ENCODE measurements at places on chromosomes 11 and 22. TPM values are rescaled to one million over a fixed set of nuclear protein-coding genes. Genes with fewer than 3 reads are reported as not detected.
A peak's percentile ranks its signal among the peaks of the same experiment; 100 is the strongest.

- H3K4me1 ChIP-seq = no peaks in the 10 kb centered on the region
- H3K4me3 ChIP-seq = no peak overlapping the region
- H3K27me3 ChIP-seq = no peaks in the 10 kb centered on the region
- no peaks in the 10 kb centered on the region for H3K36me3 ChIP-seq
- no peak for DNase-seq
Measured at GRCh38 chr11:76185931-76186401, 20.3 kb downstream of the WNT11 start.

DNA sequence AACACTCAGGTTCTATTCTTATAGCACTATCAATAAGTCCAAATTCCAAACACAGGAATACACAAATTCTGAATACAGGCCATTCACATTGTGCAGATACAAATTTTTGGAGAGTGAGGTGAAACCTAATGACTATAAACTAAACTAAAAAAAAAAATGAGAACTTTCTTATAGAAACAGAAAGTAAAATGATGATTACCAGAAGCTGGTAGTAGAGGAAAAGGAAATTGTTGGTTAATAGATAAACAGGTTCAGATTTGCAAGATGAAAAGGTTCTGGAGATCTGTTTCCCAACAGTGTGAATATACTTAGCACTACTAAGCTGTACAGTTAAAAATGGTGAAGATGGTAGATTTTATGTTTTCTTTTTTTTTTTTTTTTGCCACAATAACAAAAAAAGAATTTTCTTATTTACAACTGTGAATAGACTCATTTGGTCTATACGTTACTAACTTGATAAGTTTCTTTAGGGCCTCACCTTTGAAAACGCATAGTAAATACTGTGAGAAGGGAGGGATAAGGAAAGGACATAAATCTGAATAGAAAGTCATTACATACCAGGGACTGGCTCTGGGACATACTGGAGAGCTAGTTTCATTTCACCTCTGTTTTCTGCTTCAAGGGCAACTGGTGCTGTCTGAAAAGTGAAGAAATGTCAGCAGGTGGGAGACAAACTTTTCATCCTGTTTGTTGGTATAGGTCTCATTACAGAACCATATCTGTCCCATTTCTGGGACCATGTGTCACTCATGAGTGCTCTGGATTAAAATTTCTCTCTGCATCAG, 14.2 kb upstream of the CCDC89 start:
- peaks cover 14% of the 10 kb centered on the region for H3K36me3 ChIP-seq
- peak overlapping the region; percentile 52 for H3K4me3 ChIP-seq
- no peaks in the 10 kb centered on the region for H3K27me3 ChIP-seq
- H3K4me1 ChIP-seq = peaks cover 38% of the 10 kb centered on the region

DNA sequence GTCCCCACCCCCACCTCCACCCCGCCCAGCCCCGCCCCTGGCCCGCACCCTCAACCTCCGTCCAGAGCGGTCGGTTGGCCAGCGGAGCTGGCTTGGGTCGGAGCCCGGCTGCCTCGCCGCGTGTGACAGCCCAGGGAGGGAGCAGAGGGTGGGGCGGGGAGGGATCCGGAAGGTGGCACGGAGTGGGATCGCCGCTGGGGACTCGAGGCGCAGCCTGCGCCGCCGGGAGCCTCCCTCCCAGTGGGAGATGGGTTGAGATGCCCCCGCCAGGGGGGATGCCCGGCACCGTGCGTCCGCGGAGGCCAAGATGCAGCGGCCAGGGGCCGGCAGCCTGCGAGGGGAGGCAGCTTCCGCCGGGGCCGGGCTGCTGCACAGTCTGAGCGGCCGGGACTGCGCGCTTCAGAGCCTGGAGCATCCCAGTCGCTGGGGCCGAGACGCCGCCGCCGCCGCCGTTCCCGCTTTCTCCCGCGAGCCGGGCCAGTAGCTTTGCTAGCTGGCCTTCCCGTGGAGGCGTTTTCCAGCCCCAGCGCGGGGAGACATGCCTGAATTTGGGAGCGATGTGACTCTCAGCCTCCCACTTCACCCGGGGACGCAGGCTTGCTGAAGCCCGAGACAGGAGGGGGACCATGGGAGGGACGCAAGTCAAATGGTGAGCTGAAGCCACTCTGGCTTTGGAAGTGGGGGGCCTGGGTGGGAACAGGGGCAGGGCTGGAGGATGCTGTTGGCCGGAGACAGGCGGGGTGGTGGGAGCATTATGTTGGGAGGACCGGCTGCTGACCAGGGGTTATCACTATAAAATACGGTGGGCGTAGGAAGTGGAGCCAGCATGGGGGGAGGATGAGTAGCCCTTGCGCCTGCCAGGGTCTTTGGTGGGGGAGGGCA, 40.2 kb downstream of the DIXDC1 start:
- peaks cover 27% of the 10 kb centered on the region for H3K27me3 ChIP-seq
- no peak for DNase-seq
- no peaks in the 10 kb centered on the region for H3K4me1 ChIP-seq
- no peak overlapping the region for H3K27ac ChIP-seq
- peak overlapping the region; percentile 51 for H3K4me3 ChIP-seq
- H3K36me3 ChIP-seq = no peaks in the 10 kb centered on the region

DNA sequence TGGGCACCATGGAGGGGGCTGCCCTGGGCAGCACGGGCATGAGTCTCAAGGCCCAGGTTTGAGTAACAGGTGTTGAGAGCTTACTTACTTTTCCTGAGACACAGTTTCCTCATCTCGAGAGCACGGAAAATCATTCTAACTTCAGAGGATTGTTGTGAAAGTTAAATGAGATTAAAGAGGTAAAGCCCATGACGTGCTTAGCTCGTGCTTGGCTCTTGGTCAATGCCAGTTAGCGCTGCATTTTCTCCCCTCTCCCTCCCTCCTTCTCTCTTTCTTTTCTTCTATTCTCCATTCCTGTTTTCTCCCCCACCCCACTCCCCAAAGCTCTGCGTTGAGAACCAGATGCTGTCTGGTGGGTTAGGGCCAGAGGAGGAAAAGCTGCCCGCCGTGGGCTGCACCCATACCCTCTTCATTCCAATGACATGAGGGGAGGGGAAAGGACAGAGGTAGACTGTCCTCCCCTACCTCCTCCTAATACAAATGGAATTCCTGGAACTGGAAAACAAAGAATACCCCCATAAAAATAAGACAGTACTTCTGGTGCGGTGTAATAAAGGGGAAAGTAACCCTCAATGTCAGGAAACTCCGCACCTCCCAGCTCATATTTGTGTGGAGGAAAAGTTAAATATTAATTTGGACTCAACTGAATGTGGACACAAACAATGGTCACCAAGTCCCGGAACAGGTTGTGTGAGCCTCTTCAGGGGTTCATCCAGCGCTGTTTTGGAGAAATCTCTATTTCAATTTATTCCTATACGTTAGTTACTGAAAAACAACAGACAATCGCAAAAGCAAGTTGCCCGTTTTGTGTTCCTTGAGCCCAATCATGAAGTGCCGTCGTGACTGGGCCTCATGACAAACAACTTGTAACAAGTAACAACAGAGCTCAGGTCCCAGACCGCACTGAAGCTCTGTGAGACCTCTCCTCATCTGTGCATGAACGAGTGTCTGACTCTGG, 54.8 kb upstream of the B3GAT1 start:
- peaks cover 32% of the 10 kb centered on the region for H3K27me3 ChIP-seq
- H3K27ac ChIP-seq = no peak overlapping the region
- no peak overlapping the region for H3K4me3 ChIP-seq
- no peaks in the 10 kb centered on the region for H3K36me3 ChIP-seq

GRCh38 chr22:36211237-36211861, 9.7 kb upstream of the APOL4 start:
- peaks cover 13% of the 10 kb centered on the region for H3K36me3 ChIP-seq
- peak overlapping the region; percentile 51 for H3K4me3 ChIP-seq
- no peak for DNase-seq
- peaks cover 31% of the 10 kb centered on the region for H3K27me3 ChIP-seq

DNA sequence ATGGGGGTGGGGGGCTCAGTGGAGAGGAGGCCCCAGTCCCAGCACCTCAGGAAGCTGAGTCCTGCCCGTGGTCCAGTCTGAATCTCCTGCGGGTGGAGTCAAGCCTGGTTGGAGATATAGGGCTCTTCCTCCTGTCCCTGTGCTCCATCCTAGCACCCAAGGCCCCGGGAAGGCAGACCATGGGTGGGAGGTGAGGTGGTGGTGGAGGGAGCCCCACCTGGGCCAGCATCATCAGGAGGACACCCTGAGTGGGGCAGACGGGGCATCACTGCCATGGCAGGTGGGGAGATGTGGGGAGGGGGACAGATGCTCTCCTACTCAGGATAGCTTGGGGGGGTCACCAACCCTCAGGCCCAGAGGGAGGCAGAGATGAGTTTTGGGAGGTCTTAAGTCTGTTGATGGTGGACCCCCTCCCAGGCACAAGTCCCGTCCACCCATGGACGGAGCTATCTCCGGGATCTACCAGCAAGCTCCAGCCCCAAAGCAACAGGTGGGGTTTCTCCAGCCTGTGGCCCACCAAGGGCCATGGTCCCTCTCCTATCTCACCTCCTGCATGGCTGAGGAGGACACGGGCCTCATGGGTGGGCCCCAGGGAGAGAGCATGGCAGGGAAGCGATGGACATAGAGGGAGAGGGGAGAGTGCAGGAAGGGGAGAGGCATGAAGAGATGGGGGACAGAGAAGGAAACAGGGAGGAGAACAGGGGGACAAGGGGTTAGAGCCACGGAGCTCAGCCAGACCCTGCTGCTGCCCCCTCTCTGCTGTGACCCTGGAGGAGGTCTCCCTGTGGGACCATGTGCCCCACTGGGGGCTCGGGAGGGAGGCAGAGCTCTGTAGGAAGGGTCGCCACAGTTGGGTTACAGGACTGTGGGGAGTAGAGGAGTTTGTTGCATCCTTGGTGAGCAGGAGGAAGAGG, 1.3 kb downstream of the MRGPRE start:
- H3K4me1 ChIP-seq = no peaks in the 10 kb centered on the region
- peaks cover 15% of the 10 kb centered on the region for H3K27me3 ChIP-seq
- no peak for DNase-seq
- H3K27ac ChIP-seq = no peak overlapping the region
- H3K36me3 ChIP-seq = no peaks in the 10 kb centered on the region

Gene LARGE1
- 9.0 TPM for total RNA-seq

Gene GSTT2B
- total RNA-seq = not detected

Gene ADAMTS8
- not detected for total RNA-seq

Gene BRMS1
- total RNA-seq = 64.5 TPM

Gene ACCS
- total RNA-seq = 3.4 TPM
